ENCODE measurements at places on chromosomes 3 and 15.

- no peak for DNase-seq
These were observed 5.3 kb downstream of the TUBGCP4 start for GRCh38 chr15:43376017-43376705.

DNA sequence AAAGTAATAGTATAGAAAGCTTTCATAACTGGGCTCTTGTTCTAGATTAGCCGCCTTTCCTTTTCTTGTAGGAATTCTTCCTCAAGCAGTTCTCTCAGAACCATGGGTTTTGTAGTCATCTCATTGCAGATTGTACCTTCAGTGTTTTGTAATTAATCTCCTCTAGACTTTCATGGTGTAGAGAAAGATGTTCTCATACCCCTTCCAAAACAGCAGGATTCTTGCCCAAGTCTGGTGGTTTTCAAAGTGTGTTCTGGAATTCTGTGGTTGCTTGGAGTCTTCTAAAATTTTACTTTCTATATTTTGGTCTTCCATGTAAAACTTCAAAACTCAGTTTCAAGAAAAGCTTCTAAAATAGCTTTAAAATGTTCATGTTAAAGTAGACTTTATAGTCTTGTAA is 293.8 kb downstream of the PTPRG start:
- DNase-seq: no peak

- DNase-seq: peak; percentile 1
These were observed 59.7 kb upstream of the KBTBD8 start for GRCh38 chr3:66938338-66938963.

- no peak for DNase-seq
These were observed 69.2 kb upstream of the TBC1D5 start for GRCh38 chr3:17811646-17812045.

GRCh38 chr3:30399394-30400181 is 206.8 kb upstream of the TGFBR2 start:
- DNase-seq: no peak

DNA sequence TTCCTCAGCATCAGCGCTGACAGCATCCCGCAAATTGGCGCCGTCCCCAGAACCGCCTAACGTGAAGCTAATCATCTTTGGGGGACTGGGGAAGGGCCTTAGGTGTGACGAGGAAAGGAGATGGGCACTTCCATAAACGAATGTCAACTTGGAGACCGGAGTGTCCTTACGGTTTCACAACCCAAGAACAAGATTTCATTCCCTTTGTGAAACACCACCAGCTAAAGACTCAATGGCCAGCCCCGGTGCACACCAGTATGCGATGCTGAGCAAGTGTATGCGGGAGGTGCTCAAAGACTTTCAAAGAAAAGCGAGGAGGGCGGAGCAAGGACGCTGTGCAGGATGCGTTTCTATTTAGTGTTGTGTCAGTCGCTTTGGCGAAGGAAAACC is 759 bp upstream of the TTBK2 start:
- peak; percentile 10 for DNase-seq

GRCh38 chr3:122689587-122689986 is 8.9 kb downstream of the PARP14 start:
- DNase-seq: no peak

DNA sequence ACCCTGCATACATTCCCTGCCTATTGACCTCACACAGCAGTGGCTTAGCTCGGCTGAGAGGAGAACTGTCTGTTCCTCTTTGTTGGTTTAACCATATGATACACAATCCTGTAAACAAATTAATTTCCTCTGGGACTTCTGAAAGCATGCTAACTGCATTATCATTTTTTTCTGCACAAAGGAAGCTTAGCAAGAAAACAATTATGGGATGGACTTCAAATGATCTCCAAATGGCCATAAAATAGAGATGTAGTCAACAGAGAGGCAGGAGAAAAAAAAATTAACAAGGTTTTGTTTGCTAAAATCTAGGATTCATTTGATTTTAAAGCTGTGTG is 14.4 kb upstream of the TMC3 start:
- DNase-seq: no peak

DNA sequence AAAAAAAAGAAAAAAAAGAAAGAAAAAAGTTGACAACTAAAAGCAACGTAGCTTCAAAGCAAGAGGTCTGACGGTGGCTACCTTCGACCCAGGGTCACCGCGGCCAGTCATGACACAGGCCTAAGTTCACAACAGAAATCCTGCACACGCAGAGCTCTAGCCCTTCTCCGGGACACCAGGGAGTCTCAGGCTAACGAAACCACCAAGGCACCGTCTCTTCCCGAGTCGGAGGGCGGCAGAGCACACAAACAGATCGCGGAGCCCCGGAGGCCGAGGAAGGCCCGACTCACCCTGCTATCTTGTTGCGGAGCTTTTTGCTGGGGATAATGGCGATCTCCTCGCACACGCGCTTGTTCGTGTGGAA is 584 bp downstream of the RPS17 start:
- no peak for DNase-seq

DNA sequence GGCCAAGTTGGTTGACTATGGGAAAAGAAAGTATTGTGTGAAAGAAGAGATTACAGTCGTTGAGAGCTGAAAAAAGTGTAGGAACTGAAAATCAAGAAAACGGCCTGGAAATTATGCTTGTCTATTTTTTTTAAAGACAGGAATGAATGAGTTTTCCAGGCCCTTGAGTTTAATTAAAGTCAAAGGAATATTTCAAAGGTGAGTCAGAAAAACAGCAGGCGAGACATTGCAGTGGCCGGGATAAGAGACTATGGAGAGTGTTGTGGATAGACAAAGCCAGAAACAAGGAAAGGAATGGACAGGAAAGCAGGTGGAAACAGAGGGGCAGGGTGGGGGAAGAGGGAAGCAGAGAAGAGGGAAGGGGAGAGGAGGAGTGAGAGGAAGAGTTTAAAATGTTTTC is 275.1 kb upstream of the LRTM1 start:
- DNase-seq: no peak

DNA sequence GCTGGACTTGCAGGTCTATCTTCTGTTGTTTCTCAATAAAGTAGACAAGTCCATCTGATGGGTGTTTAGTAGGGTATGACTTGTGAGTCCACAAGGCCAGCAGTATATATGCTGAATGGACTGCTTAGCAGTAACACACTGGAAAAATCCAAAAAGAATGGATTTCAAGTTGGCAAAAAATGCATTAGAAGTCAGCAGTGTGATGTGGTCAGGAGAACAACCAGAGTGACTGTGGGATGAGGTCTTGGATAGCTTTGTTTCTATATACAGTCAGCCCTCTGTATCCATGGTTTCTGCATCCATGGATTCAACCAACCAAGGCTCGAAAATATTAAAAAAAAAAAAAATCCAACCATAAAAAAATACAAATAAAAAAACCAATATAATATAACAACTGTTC is 55.8 kb downstream of the LPP start:
- DNase-seq: no peak

GRCh38 chr3:69244039-69244438 is 121.6 kb upstream of the LMOD3 start:
- no peak for DNase-seq

DNA sequence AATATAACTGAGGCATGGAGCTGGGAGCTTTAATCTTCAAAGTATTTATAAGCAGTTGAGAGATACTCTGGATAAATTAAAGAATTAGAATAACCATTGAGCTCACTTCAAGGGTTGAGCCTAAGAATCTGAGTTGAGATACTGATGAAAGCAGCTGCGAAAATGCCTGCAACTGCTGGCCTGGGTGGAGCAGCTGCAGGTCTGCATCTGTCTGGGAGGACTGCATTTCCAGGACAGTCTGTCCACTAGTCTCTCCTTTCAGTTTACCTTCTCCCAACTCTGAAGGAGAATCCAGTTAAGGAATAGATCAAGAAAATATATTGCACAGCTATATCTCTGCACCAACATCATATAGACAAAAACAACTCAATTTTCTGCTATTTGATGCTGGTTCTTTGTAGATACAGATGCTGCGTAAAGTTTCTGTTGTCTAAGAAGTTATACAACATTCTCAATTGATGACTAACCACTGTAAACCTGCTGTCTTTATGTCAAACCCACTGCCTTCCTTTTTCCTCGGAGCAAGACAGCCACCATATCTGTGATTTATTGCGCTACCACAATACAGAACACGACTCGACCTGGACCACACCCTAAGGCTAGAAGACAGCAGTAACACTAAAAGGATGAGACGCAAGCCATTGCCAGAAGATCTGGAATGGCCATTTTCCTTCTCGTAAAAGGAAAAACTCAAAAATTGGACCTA is 245.1 kb downstream of the MAGI1 start:
- DNase-seq: no peak

- no peak for DNase-seq
These were observed 154.8 kb downstream of the PLCL2 start for GRCh38 chr3:17039594-17039993.

- DNase-seq: no peak
These were observed 13.1 kb downstream of the CCR5AS start for GRCh38 chr3:46393554-46394434.

DNA sequence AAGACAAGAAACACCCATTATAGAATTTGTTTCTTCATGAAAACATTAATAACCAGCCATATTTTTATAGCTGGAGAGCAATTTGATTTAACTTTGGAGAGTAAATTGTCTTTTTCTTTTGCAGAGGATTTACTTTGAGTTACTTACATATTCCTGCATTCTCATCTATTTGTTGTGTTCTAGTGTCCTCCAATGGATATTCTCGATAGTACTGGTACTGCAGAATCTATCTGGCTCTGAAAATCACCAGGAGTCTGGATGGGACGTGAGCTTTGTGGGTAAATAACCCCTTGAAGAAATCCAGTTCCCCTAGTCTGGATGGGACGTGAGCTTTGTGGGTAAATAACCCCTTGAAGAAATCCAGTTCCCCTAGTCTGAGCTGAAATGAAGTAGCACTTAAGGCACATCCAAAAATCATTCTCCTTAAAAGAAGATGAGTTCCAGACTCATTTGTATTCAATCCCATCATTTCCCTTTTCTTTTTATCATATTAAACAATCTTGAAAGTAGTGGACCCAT is 294.1 kb upstream of the UBE2E2 start:
- no peak for DNase-seq

DNA sequence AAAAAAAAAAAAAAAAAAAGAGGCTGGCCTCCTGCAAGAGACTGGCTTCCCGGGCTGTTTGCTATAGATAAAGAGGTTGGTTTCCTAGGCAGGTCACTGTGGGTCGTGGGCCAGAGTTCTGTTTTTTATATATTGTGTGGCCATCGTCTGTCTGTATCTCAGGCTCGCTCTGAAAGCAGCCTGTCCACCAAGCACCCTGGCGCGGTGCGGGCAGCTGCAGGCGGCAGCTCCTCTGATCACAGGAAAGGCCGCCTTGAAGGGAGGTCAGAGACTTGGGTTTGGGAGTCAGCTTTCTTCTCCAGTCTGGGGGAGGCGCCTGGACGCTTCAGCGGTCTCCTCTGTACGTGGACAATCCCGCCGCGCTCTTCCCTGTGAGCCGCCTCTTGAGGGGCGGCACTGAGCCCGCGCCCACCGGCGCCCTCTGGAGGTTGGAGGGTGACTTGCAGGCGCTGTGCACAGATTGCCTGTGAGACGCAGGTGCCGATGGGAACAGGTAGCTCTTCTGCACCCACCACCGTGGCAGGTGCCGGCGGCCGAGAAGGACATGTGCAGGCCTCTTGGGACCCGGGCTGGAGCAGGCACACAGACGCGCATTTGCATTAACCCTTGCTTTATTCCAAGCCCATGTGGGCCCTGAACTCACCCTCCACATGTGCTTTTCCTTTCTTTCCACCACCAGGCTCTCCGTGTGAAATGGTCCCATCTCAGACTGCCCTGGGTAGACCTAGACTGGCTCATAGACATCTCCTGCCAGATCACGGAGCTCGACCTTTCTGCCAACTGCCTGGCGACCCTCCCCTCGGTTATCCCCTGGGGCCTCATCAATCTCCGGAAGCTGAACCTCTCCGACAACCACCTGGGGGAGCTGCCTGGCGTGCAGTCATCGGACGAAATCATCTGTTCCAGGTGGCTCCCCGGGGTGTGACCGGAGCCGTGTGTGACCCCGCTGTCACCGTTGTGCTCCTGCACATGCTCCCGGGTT is 89.3 kb downstream of the LRRK1 start:
- DNase-seq: peak; percentile 73

DNA sequence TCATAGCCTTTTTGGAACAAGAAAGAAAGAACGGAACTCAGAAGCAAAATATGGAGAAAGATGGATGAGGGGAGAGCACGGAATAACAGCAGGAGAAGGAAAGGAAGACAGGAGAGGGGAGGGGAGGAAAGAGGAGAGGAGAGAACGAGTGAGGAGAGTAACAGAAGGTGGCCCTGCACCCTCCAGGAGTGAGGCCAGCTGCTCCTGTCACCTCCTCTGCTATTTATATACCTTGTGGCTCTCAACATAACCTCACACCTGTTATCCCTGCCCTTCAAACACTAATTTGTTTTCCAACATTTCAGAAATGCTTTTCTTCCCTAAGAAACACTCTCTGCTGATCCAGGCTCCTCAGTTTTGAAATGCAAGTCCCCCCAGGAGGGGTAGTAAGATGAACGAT is 53.4 kb upstream of the ATP2B2 start:
- no peak for DNase-seq

- DNase-seq: no peak
These were observed 648.7 kb upstream of the DPPA4 start for GRCh38 chr3:109985943-109986555.

- DNase-seq: no peak
These were observed 585.9 kb downstream of the DIPK2A start for GRCh38 chr3:144557515-144557914.

- no peak for DNase-seq
These were observed 26.5 kb upstream of the VEPH1 start for GRCh38 chr3:157529751-157530150.

All from T follicular helper cell (primary cell).